ENCODE measurements at places on chromosomes 11 and 22.

GRCh38 chr22:20153945-20154344 lies 3.1 kb upstream of the CCDC188 start:
- DNase-seq, result no peak

DNA sequence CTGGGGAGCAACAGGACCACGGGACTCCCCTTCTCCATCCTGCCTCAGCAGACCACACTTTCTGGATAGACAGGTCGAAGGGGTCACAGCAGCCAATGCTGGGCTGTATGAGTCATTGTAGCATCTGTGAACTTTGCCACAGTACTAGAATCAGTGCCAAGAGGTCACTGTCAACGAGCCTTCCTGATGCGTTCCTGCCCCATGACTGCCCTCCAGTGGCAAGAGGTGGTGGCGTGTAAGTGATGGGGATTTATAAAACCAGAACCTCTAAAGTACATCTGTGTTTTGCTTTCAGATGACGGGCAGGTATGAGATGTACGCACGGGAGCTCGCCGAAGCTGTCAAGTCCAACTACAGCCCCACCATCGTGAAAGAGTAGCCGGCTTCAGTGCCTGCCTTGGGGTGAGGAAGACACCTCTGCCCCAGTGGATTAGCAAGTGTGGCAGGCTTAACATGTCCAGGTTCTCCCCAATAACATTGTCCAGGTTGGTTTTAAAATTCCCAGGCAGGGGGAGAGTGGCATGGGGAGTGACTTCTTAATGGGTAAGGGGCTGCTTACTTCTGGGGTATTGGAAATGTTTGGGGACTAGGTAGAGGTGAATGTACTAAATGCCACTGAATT lies 29.4 kb downstream of the GUCD1 start:
- peak; percentile 55 for DNase-seq

GRCh38 chr11:126930091-126930841 lies 70.3 kb downstream of the KIRREL3 start:
- no peak for DNase-seq

- no peak for DNase-seq
These were observed 230.0 kb upstream of the TBCEL start for GRCh38 chr11:120793806-120794479.

- no peak for DNase-seq
These were observed 22.0 kb upstream of the IPO7 start for GRCh38 chr11:9362393-9362863.

- no peak for DNase-seq
These were observed 232.0 kb downstream of the BUD13 start for GRCh38 chr11:116540645-116541304.

DNA sequence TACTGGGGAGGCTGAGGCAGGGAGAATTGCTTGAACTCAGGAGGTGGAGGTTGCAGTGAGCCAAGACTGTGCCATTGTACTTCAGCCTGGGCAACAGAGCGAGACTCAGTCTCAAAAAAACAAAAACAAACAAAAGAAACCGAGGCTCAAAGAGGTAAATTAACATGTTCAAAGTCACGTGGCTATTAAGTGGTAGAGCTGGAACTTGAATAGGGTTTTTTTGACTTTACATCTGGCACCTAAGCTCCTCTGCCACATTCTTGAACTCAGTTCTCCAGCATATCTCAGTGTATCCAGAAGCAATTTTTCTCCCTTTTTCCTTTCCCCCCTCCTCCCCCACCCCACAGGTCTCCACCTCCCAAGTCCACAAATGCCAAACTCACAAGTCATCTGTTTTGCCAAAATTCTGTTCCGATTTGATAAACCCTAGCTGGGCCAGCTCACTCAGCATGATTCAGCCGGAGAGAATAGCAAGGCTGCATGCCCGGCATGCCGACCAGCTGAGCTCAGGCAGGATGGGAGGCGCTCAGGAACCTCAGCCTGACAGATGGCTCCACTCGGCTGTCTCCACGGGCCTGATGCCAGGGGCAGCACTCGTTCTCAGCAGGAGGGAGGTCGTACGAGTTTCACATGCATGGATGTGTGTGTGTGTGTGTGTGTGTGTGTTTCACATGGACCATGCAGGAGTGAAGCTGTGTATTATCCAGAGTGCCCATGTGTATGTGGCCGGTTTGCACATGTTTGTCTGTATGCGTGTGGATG lies 63.2 kb upstream of the RRAS2 start:
- no peak for DNase-seq

- peak; percentile 71 for DNase-seq
These were observed 2.2 kb upstream of the RPS19BP1 start for GRCh38 chr22:39534591-39535356.

GRCh38 chr11:95711162-95711944 lies 78.2 kb downstream of the FAM76B start:
- DNase-seq, result no peak

GRCh38 chr22:28096161-28096560 lies 177.1 kb upstream of the PITPNB start:
- DNase-seq, result no peak

DNA sequence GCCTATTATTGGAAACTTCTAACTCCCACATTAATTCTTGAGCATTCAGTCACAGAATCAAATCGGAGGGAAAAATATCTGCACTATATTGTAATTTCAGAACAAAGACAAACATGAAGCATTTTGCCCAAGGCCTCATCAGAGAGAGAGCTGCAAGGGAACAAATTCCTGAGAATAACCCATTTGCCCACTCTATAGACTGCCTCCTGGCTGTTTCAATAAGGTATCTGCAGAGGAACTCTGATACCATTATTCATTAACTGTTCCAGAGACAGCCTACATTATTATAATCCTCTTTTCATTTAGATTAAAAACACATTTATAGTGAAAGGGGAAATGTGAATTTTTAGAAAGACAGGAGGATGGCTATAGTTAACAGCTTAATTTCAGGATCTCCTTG lies 663.9 kb downstream of the DLG2 start:
- DNase-seq, result no peak

GRCh38 chr11:69859275-69859934 lies 40.2 kb upstream of the FGF3 start:
- DNase-seq, result no peak
